ENCODE measurements at places on chromosomes 6 and 20.
A peak's percentile ranks its signal among the peaks of the same experiment; 100 is the strongest.

DNA sequence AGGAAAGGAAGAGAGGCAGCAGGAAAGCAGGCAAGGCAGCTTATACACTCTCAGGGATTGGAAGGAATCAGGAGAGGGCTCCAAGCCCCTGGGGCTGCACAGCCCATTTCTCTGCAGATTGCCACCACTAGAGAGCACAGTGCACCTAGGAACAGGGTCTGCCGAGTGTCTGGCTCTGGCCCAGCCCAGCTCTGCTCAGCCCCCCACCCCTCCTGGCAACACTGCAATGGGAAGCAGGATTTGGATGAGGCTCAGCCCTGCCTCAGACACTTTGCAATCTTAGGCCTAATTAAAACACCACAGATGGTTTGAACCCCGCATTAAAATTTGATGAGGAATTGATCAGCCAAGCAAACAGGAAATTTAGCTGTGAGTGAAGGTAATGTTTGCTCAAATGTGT is 252.7 kb downstream of the DHX35 start:
- no peak for DNase-seq

- DNase-seq = no peak
Observed at GRCh38 chr6:131923356-131923755, 27.8 kb downstream of the CCN2 start.

DNA sequence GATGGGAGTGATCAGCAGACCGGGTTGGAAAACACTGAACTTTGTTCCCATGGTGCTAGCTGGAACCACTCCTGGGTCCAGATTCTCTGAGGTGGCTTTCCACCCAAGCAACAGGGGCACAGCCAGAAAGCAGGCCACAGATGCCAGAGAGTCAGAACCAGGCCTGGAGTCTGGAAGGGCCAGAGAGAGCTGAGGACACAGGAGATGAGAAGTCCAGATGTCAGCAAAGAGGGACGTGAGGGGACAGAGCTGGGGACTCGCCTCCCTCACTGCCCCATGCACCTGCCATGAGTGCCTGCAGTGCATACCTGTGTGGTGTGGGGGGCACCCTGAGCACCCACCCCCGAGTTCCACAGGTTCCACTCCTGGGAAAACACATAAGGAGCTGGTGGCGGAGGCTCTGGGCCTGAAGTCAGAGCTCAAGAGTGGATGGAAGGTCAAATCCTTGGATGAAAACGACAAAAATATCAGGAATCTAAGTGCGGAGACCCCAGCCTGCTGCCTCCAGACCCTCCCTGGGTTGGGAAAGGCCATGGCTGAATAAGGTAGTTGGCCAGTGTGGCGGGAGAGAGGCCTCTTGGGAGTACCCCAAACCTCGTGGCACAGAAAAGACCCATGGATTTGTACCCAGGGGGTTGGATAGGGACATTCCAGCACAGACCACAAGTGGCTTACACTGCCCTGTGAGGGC is 224.2 kb downstream of the SYNDIG1 start:
- no peak for DNase-seq

- DNase-seq = no peak
Observed at GRCh38 chr20:62938105-62938888, at the start of gene GID8. Gene GID8 (plus strand): TSS chr20:62938147. CDS start chr20:62941503, 3,356 bp downstream.

DNA sequence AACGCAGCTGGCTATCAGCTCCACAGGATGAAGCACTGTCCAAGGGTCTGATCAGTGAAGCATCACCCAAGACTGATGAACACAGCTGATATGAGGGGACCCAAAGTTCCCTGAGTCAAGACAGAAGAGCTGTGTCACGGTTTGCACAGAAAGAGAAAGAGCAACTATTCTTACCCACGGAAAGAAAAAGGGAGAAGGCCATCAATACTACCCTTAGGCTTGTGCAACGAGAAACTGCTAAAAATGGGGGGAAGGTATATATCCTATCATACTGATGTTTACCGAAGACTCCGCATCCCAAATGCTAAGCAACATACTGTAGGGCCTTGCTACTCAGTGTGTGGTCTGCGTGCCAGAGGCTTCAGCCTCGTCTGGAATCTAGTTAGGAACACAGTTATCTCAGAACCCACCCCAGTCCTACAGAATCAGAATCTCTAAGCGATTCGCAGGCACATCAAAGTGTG is 665 bp downstream of the FASTKD5 start:
- no peak for DNase-seq

DNA sequence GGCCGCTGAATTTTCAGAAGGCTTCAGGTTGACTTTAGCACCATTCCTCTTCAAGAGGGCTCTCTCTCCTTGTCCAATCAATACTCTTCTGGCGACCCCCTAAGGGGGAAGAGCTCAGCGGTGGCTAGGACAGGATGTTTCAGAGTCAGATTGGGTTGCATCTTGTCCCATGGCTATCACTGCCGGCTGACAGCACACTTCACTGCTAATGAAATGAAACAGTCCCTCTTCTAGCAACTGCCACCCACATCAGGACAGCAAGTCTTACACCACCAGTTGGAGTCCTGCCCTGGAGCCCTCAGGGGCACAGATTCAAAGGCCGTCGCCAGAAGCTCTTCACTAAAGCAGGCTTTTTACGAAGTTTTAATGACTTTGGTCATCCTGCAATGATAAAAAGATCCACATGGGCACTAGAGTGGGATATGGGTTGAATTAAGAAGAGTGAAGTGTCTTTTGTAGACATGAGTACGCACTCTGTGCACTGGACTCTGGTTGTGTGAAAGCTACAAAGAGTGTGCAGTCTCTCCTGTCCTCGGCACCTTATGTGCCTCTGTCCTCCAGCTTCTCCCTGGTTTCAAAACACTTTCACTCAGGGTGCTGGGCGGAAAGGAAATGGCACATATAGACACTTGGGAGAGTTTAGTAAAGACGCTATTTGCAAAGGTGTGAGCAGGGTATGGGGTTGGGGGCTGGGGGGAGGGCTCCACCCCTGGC is 66.1 kb upstream of the SLC22A16 start:
- DNase-seq = peak; percentile 62

DNA sequence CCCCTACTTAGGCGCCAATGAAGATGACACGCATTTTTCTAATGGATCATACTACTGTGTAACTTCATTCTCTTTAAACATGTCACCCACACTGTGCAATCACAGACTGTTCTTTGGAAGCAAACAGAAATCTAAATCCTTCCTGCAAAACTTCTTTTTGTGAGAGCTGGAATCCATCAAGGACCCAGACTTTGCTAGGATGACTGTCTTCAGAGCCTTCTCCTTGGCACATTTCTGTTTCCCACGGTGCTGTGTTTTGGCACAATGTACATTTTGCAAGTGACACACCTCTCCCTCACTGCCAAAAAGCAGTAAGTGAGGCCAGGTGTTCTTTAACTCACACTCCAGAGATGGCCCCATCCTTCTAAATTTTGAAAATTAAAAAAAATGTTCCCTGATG is 21.7 kb upstream of the TAGAP start:
- no peak for DNase-seq

- no peak for DNase-seq
Observed at GRCh38 chr6:41887331-41887751, 7.8 kb downstream of the USP49 start.

DNA sequence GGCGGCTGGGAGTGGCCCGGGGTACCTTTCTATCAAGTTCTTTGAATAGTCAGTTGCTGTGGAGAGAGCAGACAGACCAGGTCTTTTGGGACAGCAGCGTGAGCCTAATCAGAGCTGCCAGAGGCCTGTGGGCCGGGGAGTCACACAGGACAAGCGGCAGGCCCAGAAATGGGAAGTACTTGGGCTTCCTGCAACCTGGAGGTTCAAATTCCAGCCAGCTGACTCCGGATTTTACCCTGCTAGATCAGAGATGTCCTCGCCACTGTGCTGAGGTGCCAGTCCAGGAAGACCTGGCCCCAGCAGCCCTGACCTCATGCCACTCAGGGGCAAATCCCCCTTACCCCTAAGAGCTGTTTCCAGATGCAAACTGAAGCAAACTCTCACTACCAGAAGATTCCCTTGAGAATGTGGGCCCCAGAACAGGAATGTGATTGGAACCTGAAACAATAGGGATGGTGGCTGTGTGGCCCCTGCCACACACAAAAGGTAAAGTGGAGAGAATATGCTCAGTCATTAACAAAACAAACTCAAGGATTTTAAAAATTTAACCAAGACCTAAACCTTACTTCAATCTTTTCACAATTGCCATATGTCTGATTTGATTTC is 9.7 kb downstream of the BEND3 start:
- no peak for DNase-seq

DNA sequence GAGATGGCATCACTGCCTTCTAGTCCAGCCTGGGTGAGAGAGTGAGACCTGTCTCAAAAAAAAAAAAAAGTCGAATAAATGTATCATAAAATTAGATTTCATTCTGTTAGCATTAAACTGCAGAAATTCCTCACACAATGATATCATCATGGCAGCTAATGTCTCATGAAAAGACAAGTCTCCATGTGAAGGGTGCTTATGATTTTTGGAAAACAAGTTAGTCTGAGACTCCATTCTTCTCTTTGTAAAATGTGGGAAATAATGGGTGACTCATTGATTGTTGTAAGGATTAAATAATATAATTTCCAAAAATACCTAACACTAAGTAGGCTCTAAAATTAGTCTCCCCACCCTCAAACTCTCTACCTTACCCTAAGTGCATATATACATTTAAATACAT is 49.6 kb upstream of the CDYL start:
- DNase-seq = no peak

DNA sequence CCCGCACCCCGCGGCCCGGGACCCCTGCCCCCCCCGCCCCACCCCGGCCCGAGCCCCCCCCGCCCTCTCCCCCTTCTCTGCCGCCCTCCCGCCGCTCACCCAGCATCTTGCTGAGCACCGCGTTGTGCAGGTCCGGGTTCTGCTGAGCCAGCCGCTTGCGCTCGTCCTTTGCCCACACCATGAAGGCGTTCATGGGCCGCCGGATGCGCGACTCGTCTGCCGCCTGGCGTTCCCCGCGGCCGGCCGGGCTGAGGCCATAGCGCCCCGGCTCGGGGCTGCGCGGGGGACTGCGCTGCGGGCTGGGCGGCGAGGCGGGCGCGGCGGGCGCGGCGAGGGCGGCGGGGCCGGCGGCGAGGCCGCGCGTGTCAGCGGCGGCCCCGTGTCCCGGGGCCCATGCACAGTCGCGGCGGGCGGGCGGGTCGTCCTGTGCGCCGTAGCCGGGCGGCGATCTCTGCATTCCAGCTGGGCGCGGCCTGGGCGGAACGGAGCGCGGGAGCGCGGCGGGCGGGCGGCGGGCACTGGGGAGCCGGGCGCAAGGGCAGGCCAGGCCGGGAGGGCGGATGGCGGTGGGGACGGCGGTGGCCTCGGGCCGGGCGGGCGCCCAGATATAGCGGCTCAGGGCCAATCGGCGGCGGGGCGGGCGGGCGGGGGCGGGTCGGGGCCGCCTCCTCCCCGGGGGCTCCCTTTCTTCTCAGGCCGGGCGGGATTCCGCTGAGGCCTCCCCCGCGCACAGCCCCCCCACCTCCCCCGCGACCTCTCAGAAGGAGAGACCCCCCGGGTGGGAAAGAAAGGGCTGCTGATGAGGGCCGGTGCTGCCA is at the start of gene SOX18:
SOX18 (minus strand) TSS at position 580 of the 818 bp plus-strand sequence; CDS start at position 457, 123 bp downstream.
- DNase-seq = peak; percentile 43

DNA sequence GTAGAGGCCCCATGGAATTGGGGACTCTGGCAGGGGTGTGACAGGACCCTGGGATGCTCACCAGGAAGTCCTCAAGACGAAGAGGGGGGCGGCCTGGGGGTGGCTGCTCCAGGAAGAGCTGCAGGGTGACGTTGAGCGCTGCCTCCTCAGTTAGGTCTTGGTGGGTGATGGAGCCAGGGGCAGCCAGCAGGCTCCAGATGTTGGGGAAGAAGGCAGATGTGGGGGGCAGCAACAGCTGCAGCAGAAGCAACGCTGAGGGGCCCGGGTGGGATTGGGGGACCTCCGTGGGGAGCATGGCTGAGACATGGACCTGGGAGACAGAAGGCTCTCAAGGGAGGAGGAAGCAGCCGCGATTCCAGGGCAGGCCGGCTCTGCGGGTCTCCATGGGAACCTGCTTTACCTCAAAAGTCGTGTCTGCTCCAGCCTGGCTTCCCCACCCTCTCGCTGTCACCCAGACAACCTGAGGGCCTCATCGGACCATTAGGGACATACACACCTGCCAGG is 591 bp downstream of the VWA7 start:
- peak; percentile 73 for DNase-seq

DNA sequence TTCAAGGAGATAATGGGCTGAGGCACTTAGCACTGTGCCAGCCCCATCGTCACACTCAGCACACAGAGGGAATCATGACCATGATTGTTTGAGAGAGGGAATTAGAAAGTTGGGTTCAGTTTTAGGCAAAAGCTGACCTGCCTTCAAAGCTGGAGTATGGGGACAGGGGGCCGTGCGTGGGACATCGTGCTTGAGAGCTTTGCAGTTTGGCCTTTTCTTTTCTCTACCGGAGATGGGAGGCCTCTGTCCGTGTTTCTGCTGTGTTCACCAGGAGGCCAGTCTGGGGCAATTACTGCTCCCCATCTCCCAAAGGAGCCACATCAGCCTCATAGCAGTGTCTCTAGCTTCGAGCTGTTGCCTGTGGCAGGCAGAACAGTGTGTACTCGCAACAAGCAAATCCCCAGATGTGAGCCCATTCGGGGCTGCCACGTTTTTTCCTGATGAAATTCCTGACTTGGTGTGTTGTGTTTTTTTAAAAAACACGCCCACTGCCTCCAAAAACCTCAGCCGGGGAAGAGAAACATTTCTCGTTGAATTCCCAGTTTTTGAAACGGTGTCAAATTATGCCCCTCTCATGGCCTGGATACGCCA is 20.2 kb downstream of the EYA2 start:
- no peak for DNase-seq

DNA sequence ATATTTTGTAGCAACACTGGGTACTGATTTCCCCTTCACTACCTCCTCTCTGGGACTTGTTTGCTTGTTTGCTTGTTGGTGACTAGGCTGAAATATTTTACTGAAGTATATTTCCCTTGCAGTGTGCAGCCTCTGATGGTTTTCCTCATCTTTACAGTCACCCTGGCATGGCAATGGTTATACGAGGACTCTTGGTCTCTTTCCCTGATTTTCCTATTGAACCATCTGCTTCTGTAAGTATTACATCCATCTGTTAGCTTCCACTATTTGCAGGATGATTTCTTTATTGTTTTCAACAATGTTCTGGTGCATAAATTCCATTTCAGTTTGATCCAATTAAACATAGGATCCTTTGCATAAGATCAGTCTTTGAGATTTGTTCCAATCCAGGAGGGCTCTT is 465.1 kb downstream of the MEI4 start:
- no peak for DNase-seq

DNA sequence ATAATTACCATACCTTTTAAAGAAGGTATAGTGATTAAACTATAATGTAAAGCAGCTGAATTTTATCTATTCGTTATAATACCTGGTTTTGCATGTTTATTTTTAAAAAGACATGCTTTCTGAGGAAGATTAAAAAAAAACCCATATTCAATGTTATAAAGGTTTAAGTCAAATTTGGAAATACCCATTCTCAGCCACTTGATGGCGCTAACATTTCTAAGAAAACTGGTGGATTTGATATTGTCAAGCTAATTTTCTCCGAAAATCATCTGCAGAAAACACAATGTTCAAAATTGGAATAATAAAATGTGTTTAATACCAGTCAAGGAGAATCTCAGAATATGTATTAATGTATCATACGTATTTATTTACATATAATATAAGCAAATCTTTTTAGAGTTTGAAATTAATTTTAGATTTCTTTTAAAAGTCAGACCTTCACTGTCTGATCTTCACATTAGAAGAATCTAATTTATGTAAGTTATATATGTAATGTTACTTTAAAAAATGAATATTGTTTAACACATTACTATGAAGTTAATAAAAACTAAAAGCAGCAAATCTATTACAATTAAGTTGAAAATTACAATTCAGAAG is 35.0 kb downstream of the SHPRH start:
- peak; percentile 2 for DNase-seq
